Esophagus muscularis mucosa (tissue), 4 donors: ENCODE measurements at places on chromosomes 2 and 18.

GRCh38 chr2:85457877-85458316 lies 39.4 kb downstream of the SH2D6 start:
- H3K27me3 ChIP-seq = no peaks in the 10 kb centered on the region
- no peaks in the 10 kb centered on the region for H3K4me1 ChIP-seq
- H3K27ac ChIP-seq = no peak overlapping the region
- no peak overlapping the region for H3K4me3 ChIP-seq
- DNase-seq = no peak
- H3K36me3 ChIP-seq = no peaks in the 10 kb centered on the region

DNA sequence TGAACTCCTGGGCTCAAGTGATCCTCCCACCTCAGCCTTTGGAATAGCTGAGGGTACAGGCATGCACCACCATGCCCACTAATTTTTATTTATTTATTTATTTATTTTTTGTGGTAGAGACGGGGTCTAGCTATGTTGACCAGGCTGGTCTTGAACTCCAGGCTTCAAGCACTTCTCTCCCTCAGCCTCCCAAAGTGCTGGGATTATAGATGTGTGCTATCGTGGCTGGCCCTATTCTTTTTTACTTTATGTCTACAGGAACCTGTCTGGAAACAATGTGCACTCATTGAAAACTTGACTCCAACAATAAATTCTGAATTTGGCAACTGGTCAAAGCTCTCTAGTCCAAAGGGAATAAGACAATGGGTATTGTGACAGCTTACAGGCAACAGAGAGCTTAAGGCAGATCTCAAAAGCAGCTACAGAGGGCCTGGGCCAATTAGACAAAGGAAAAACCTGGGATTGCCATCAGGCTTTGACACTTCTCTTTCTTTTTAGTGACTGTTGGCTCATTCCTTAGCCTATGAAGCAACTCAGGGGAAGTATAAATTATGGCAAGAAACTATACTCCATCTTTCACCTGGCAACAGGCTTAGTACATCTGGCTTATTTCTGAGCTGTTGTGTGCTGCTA lies 55.1 kb upstream of the RAPGEF4 start:
- no peaks in the 10 kb centered on the region for H3K4me1 ChIP-seq
- H3K4me3 ChIP-seq = no peak overlapping the region
- no peak for DNase-seq
- H3K36me3 ChIP-seq = no peaks in the 10 kb centered on the region
- no peaks in the 10 kb centered on the region for H3K27me3 ChIP-seq

- no peaks in the 10 kb centered on the region for H3K27me3 ChIP-seq
- DNase-seq = no peak
- H3K36me3 ChIP-seq = peaks cover 22% of the 10 kb centered on the region
- no peak overlapping the region for H3K4me3 ChIP-seq
Measured at GRCh38 chr18:12423820-12424219, 16.1 kb downstream of the PRELID3A start.

GRCh38 chr2:95323347-95324155 lies 26.4 kb downstream of the KCNIP3 start:
- no peak overlapping the region for H3K27ac ChIP-seq
- H3K36me3 ChIP-seq = no peaks in the 10 kb centered on the region
- no peaks in the 10 kb centered on the region for H3K4me1 ChIP-seq
- no peak for DNase-seq

- H3K36me3 ChIP-seq = no peaks in the 10 kb centered on the region
- DNase-seq = no peak
- H3K27ac ChIP-seq = no peak overlapping the region
- no peaks in the 10 kb centered on the region for H3K27me3 ChIP-seq
- H3K4me1 ChIP-seq = peaks cover 51% of the 10 kb centered on the region
- no peak overlapping the region for H3K4me3 ChIP-seq
Measured at GRCh38 chr2:174611006-174611405, 13.4 kb upstream of the WIPF1 start.

DNA sequence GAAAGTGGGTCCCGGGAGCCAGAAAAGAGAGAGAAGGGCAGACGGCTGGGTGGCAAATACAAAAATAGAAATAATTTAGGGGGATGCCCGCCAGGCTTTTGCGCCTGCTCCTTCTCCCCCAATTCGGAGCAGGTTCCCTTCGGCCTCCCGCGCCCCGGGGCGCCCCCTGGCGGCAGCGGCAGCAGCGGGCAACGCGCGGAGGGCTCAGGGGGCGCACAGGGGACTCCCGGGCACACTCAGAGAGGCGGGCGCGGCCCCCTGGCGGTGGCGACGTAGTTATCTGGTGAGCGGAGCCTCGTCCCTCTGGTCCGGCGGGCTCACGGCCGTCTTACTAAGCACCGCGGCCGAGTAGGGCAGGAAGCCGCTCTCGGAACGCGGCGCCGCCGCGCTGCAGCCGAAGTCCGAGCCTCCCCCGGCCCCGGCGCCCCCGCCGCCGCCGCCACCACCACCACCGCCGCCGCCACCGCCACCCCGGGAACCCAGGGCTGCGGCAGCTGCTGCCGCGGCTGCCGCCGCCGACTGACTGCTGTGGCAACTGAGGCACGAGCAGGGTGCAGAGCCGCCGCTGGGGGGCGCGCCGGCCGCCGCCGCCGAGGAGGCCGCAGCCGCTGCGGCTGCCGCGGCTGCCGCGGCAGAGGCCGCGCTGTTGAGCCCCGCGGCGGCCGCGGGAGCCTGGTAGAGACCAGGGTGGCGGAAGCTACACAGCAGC lies 3.8 kb downstream of the EVX2 start:
- H3K27me3 ChIP-seq = peaks cover 83% of the 10 kb centered on the region
- no peak overlapping the region for H3K27ac ChIP-seq
- DNase-seq = no peak
- peaks cover 47% of the 10 kb centered on the region for H3K4me1 ChIP-seq
- H3K4me3 ChIP-seq = peak overlapping the region; percentile 40
